ENCODE measurements at places on chromosomes 2 and 18. TPM values are rescaled to one million over a fixed set of nuclear protein-coding genes. Genes with fewer than 3 reads are reported as not detected.

The ANKRD53 gene
- total RNA-seq = not detected

GRCh38 chr2:118272391-118272790, 184.1 kb downstream of the INSIG2 start:
- no peak overlapping the region for H3K4me3 ChIP-seq
- no peak for DNase-seq
- no peaks in the 10 kb centered on the region for H3K36me3 ChIP-seq
- no peaks in the 10 kb centered on the region for H3K27me3 ChIP-seq

DNA sequence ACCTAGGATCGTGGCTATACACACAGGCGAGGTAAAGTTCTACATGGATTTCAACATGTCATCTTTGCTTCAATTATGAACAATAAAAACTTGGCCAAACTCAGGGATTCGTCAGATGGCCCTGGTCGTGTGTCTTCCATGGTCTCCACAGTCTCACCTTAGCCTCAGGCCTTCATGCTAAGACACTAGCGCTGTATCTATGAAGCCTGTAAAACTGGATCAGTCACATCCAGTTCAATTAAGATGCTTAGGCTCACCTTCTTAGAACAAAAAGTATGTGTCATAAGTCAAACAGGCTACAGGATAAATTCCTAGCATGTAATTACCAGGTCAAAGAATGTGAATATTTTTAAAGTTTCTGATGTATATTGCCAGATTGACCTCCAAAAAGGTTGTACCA, 113.7 kb upstream of the NRP2 start:
- H3K4me3 ChIP-seq = no peak overlapping the region
- H3K36me3 ChIP-seq = no peaks in the 10 kb centered on the region
- H3K27ac ChIP-seq = no peak overlapping the region
- no peak for DNase-seq

DNA sequence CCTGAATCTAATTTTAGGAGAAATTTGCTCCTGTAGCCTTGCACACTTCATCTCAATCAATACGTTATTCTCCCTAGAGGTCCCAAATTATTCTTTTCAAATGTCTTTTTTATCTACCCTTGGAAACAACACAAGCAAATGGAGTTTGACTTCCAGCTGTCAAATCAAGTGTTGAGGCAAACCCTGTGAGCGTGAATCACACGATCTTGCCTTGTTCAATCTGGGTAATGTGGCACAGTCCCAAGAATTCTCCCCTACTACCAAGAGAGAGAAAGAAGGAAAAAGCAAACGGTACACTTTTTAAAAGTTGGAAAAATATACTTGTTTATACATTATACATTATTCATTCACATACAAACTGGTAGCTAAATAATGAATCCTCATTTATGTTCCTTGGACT, 2035.3 kb upstream of the CELF4 start:
- H3K4me1 ChIP-seq = no peaks in the 10 kb centered on the region
- no peaks in the 10 kb centered on the region for H3K36me3 ChIP-seq
- no peak overlapping the region for H3K27ac ChIP-seq

GRCh38 chr2:154688373-154688772, 10.1 kb upstream of the KCNJ3 start:
- H3K27me3 ChIP-seq = no peaks in the 10 kb centered on the region
- H3K4me1 ChIP-seq = no peaks in the 10 kb centered on the region
- H3K4me3 ChIP-seq = no peak overlapping the region
- no peak for DNase-seq

DNA sequence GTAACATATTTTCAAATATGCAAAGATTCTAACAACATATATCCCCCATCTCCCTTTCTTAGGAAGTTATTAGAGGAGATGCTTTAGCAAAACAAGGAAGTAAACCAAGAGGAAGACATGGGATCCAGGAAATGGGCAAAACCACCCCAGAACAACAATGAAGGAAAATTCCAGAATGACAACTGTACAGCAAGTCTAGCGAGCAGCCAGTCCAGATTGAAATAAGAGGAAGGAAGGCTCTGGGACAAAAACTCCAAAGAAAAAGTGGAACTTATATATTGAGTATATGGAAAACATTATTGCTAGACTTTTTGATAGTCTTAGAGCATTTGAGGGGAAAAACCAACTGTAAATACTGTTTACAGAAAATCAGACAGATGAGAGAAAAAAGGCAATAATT, 2.9 kb upstream of the ARPC2 start:
- peaks cover 4% of the 10 kb centered on the region for H3K36me3 ChIP-seq
- no peak overlapping the region for H3K4me3 ChIP-seq
- DNase-seq = no peak
- H3K27ac ChIP-seq = no peak overlapping the region
- H3K27me3 ChIP-seq = no peaks in the 10 kb centered on the region
- peaks cover 16% of the 10 kb centered on the region for H3K4me1 ChIP-seq

- no peak for DNase-seq
- H3K27ac ChIP-seq = no peak overlapping the region
- H3K4me3 ChIP-seq = no peak overlapping the region
- no peaks in the 10 kb centered on the region for H3K4me1 ChIP-seq
- H3K27me3 ChIP-seq = no peaks in the 10 kb centered on the region
Measured at GRCh38 chr2:193583638-193584400, 1389.1 kb upstream of the TMEFF2 start.

DNA sequence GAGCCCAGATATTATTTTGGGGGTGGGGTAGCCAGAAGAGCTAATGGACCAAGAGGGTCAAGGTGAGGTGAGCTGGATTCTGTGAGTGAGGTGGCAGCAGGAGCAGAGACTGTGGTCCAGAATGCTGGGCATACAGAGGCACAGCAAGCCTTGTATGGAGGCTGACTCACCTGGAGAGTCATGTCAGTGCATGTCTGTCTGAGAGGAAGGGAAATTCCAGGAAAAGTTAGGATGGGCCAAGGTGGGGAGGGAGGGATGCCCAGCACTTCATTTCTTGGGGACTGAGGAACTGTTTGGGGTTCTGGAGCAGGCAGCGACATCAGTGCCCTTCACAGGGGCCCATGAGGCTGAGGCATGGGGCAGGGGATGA, 21.1 kb downstream of the PER2 start:
- no peaks in the 10 kb centered on the region for H3K27me3 ChIP-seq
- H3K27ac ChIP-seq = no peak overlapping the region
- no peak for DNase-seq
- 0 out of 2 replicates have a peak, but pooled peaks cover 3% of the 10 kb centered on the region for H3K4me1 ChIP-seq
- no peaks in the 10 kb centered on the region for H3K36me3 ChIP-seq
- H3K4me3 ChIP-seq = no peak overlapping the region

DNA sequence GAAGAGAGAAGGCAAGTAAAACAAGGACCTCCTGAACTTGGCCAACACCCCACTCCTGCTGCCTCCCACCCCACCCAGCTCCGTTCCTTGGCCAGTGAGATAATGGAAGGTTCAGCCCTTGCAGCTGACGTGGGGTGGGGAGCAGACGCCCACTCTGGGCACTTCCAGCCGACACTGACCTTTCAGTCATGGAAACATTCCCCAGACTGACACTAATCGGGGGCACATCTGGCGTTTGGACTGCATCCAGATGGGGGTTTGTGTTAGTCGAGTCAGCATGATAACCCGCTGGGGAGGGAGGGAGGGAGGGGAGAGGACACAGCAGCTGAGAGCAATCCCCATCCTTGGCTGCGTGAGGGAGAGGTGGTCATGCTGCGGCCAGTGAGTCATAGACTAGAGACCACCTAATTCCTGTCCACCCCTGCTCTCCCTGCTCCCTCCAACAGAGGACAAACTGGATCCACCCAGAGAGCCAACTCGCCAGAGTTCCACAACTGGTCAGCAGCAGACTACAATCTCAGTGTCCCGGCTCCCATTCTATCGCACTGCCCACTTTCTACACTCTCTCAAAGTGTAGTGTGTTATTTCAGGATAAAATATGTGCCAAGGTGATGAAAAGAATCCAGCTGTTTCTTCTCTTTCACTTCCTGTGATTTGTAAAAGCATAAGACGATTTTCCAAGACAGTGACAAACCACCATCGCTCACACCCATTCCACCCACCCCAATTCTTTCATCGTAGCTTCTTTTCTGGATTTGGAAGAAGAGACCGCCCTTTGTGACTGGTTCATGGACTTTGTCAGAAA, 115.4 kb upstream of the PKDCC start:
- H3K27me3 ChIP-seq = no peaks in the 10 kb centered on the region
- H3K4me1 ChIP-seq = no peaks in the 10 kb centered on the region
- H3K4me3 ChIP-seq = no peak overlapping the region
- H3K27ac ChIP-seq = no peak overlapping the region
- no peak for DNase-seq

DNA sequence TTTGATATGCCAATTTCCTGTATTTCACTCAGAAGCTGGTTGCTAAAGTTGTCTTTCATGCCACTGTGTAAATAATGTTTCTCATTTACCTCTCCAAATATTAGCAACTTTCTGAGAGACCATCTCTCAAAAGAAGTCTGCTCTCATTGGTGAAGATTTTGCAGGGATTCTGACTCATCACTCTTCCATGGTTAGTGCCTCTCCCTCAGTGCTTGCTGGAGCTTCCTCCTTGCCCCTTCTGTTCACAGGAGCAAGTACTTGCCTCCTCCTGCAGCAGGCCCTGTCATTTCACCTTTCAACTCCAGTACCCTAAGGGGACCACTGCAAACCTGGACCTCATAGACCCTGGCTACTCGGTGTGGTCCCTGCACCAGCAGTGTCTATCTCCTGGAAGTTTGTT, 168.8 kb downstream of the ZNF385B start:
- no peaks in the 10 kb centered on the region for H3K4me1 ChIP-seq
- H3K27ac ChIP-seq = no peak overlapping the region
- H3K4me3 ChIP-seq = no peak overlapping the region
- no peak for DNase-seq
- H3K36me3 ChIP-seq = no peaks in the 10 kb centered on the region
